ENCODE measurements at places on chromosomes 6 and 20. TPM values are rescaled to one million over a fixed set of nuclear protein-coding genes. Genes with fewer than 3 reads are reported as not detected.

Gene CGAS
- total RNA-seq: 22.7 TPM

Gene ANKEF1
- total RNA-seq: 2.0 TPM

Gene TRDN
- not detected for total RNA-seq

Gene GNAS-AS1
- total RNA-seq: 1.5 TPM

Gene CYP21A2
- 0.10 TPM for total RNA-seq

Gene RSPH4A
- total RNA-seq: 0.39 TPM

Gene NOX3
- total RNA-seq: not detected

Gene TCP11
- total RNA-seq: not detected

Measured in activated B cell treated with CpG ODN at 0.5 μM for 24 hours (primary cell).